ENCODE measurements at places on chromosomes 6 and 20.

DNA sequence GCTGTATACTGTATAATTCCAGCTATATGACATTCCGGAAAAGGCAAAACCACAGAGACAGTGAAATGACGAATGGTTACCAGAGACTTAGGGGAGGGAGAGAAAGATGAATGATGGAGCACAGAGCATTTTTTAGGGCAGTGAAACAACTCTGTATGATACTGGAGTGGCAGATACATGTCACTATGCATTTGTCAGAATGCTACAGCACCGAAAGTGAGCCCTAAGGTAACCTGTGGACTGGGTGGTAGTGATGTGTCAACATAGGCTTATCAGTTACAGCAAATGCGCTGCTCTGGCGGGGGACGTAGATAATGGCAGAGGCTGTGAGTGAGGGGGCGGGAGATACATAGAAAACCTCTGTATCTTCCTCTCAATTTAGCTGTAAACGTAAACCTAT lies 201.3 kb upstream of the SSTR4 start:
- no peak for DNase-seq

DNA sequence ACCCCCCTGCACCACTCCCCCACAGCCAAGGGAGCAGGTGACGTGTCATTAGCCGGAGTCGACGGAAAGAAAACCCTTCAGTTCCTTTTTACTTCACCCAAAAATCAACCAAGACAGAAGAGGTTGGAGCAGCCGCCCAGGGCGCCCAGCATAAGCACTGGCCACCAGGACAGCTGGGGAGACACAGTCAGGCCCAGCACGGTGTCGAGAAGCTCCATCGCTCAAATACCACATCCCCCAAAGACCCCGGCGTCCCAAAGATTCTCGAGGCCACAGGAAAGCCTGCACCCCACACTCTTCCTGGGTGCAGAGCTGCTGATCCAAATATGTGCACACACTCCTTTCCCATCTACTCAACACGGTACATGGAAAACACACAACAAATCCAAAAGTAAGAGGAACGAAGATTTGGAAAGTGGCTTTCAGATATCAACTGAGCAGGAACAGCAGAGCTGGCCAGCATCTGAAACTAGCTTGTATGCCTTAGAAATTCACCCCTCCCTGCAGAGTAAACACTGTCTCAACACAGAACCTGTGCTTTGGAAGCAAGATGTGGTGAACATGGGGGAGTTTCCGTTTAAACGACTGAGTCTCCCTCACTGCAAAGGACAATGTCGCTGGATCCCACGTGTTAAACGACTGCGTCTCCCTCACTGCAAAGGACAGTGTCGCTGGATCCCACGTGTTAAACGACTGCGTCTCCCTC lies 54.6 kb downstream of the DLL1 start:
- no peak for DNase-seq

DNA sequence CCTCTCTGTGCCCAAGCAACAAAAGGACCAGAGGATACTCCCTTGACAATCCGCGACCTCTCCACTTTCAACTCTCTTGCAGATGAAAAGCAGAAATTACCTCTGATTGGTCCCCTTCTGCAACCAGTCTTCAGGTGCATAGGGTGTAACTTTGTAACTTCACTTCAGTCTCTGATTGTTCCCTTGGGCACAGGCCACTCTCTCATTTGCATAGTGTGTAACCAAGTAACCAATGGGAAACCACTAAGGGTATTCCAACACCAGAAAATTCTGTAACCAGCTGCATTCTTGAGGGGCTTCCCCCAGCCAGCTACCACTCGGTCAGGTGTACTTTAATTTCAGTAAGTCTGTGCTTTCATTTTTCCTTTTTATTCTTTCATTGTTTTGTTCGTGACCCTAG lies 4.4 kb upstream of the RAET1L start:
- peak; percentile 34 for DNase-seq

- DNase-seq: no peak
Measured at GRCh38 chr20:57526087-57526884, 1.3 kb upstream of the CTCFL start.

GRCh38 chr6:17987447-17987696 lies at the start of gene KIF13A:
Gene KIF13A (minus strand): TSS chr6:17987635. CDS start chr6:17987463, 172 bp downstream.
- DNase-seq: peak; percentile 32

DNA sequence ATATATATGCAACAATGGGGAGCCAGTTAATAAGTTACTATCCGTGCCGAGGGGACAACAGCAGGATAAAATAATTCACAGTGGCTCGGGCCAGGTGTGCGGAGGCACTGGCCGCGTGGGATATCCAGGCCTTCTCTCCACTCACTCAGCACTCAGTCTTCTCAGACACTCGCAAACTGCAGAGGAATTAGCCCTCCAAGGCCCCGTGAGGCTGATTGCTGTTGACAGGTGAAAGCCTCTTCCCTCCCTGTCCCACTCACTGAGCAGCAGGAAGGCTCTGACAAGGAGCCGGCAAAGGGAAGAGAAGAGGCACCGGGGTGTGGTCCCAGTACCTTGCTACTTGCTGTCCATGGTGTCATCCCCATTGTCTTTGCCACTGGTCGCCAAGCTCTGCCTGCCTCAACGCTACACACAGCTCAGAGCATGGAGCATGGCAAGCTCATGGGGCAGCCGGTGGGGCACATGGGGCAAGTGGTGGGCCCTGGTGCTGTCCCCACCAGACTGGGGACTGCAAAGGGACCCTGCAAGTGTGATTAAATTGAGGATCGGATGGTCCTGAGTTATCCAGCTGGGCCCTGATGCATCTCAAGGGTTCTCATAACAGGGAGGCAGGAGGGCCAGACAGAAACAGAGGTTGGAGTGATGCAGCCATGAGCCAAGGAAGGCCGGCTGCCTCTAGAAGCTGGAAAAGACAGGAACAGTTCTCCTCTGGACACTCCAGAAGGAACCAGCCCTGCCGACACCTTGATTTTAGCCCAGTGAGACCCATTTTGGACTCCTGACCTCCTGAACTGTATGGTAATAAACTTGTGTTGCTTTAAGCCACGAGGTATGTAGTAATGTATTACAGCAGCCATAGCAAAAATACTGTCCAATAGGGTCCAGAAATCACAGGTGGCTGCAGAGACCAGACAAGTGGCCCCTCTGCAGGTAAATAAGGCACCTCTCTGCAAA lies 119.7 kb downstream of the PSMB1 start:
- DNase-seq: no peak

- DNase-seq: no peak
Measured at GRCh38 chr6:144185133-144185836, 35.0 kb downstream of the STX11 start.

Measured in MM.1S (cell line).